GM12891 (cell line): ENCODE measurements at places on chromosomes 3 and 15.
A peak's percentile ranks its signal among the peaks of the same experiment; 100 is the strongest.

DNA sequence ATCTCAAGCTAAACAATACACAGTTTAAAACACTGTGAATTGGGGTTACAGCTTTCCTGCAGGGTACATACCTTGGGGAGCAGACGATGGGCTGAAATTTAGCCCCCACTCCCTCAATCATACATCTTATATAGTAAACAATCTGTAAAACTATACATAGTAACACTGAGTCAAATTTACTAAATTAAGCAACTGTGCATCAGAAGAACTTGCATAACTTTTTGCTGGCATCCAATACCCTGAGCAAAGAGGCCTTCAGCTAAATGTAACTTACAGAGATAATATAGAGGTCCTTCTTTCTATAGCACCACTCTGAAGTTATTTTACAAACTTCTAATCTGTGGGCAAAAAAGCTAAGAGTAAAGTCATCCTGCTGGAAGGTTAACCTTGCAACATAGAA is 603.6 kb upstream of the TGFBR2 start:
- no peak for DNase-seq

DNA sequence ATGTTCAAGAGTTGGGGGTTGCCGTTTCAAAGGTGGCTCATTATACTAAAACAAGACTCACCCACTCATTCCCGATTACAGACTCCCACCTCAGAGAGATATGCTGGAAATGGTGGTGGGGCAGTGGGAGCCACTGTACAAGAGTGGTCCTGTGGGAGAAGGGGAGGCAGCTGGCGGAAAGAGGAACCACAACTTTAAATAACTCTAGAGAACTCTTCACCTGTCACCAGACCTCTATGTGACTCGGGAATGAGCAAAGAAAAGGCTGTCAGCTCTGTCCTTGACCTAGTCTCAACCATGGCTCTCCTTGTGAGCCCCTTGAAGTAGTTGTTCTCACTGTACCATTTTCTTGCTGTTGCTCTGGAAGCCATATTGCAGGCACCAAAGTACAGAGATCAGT is 293.8 kb downstream of the CHST2 start:
- DNase-seq = no peak

DNA sequence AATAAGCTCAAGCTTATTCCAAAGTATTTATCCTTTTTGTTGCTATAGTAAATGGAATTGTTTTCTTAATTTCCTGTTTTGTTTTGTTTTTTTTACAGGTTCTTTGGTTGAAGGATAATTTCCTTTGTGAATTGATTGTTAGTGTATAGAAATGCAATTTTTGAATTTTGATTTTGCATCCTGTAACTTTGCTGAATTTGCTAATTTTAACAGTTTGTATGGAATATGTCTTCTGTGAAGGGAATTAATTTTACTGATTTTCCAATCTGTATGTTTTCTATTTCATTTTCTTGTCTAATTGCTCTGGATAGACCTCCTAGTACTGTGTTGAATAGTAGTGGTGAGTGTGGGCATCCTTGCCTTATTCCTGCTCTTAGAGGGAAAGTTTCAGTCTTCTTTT is 28.3 kb downstream of the PFN2 start:
- DNase-seq = no peak

- DNase-seq = no peak
These were observed 417.6 kb upstream of the WNT5A start for GRCh38 chr3:55904716-55905115.

DNA sequence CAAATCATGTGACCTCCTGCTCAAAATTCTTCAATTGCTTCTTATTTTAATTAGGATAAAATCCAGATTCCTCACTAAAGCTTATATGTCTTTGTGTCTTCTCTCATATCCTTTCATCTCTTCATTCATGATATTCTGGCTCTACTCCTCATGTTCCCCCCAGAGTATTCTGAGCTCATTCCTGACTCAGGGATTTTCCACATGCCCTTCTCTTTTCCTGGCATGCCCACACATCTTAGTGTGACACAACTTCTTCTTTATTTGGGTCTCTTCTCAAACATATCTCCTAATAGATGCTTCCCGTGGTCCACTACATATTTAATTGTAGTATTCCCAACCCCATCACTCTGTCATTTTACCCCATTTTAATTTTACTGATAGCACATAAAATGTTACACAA is 15.2 kb upstream of the MBNL1 start:
- DNase-seq = no peak

GRCh38 chr3:55718521-55718921 is 231.4 kb upstream of the WNT5A start:
- DNase-seq = no peak

DNA sequence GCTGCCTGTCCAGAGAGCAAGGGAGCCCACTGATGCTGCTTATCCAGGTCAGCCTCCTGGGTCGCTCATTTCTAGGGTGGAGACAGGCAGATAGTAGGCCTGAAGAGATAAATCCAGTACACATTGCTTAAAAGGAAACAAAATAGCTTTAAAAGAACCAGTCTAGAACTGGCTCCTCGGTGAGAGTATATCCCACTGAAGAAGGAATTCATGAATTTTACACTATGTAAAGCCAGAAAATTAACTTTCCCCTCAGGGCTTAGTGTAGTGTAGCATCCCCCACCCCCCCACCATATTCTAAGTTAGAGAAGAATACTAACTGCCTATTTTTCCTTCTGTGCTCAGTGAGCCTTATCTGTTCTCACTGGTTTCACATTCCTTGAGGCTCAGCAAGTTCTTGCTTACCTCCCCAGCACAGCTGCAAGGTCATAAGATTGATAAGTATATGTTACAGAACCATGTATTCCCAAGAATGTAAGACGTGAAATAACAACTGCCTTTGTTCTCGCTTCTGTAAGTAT is 30.5 kb upstream of the NOX5 start:
- DNase-seq = no peak

DNA sequence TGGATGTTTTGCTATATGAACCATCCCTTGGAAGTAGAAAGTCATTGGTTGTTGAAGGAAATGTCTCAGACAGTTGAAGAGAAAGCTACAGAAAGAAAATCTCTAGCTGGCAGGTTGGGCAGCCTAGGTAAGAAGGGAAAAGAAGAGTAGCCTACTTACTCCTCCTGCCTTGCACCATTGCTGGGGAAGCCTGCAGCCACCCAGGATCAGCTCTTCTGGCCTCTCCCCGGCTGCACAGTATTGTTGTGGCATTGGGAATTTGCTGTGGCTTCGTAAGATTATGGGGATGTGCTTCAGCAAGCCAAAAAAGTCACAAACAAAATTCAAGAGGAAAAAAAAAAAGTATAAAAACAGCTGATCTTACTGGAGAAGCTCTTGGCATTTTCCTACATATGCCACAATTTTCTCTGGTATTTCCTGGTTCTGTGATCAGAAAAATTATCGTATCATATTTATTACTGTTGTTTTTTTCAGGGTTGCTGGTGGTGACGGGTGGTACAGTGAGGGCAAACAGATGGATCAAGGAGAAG is 154.2 kb downstream of the TIGIT start:
- DNase-seq = no peak

- DNase-seq = no peak
These were observed 26.2 kb downstream of the IDH3A start for GRCh38 chr15:78175330-78175729.

DNA sequence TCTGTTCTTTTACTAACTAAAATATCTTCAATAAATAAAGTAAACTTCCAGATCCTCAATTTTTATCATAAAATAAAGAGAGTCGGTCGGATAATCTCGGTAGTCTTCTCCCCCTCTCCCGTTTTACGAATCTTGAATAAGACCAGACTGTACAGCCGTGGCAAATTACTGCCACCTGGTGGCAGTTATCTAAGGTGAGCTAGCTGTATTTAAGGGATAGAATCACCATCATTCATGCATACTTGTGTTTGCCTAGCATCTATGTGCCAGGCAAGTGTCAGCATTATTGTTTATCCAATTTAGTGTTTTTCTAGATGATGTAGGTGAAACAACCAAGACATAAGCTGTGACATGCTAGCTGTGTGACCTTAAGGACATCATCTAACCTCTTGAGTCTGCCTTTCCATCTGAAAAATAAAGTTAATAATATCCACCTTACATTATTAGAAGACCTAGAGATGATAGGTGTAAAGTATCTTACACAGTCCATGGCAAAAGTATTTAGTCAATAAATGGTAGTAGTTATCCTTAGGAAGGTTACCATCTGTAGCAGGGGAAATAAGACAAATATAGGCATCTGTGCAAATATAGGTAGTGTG is 21.3 kb downstream of the DUT start:
- peak; percentile 32 for DNase-seq

GRCh38 chr15:58154769-58155168 is 16.6 kb downstream of the AQP9 start:
- DNase-seq = no peak
